ENCODE measurements at places on chromosomes 2 and 18.

- DNase-seq, result no peak
Measured at GRCh38 chr2:39107724-39108273, 13.1 kb downstream of the SOS1 start.

DNA sequence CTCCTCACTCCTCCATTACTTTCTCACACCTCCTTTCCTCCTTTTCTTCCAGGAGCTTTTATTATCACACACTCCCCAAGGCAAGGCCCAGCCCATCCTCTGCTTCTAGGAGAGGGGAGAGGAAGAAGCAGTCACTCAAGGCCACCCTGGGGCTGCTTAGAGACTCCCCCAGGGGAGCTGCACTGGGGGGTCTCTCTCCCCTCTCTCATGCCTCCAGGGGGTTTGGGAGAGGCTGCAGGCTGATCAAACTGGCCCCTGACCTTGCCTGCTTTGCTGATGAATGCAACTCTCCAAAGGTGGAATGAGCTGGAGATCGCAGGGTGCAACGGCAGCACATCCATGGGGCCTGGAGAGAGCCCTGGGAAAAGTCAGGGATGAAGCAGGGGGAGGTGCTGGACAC lies 216.9 kb downstream of the CELF4 start:
- no peak for DNase-seq

GRCh38 chr18:5444847-5445246 lies 99.0 kb downstream of the EPB41L3 start:
- no peak for DNase-seq

DNA sequence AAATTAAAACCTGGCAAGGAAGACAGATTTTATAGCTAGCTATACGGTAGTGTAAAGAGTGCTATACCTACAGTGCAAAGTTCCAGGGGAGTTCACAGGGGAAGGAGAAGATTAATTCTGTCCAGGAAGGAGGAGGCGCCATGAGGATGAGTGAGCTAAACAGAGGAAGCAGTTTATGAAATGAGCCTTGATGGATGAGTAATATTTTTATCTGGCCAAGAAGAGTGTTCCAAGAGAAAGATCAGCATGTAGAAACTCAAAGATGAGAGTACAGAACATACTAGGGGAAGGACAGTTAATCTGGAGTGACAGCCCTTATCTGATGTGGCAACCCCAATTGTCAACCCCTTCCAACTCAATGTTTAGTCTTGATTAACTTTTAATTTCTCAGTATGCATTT lies 54.8 kb downstream of the CDH20 start:
- DNase-seq, result no peak

GRCh38 chr2:147686365-147686764 lies 158.5 kb upstream of the ACVR2A start:
- no peak for DNase-seq

Data from RCC 7860 (cell line).